ENCODE measurements at places on chromosomes 3 and 15.

DNA sequence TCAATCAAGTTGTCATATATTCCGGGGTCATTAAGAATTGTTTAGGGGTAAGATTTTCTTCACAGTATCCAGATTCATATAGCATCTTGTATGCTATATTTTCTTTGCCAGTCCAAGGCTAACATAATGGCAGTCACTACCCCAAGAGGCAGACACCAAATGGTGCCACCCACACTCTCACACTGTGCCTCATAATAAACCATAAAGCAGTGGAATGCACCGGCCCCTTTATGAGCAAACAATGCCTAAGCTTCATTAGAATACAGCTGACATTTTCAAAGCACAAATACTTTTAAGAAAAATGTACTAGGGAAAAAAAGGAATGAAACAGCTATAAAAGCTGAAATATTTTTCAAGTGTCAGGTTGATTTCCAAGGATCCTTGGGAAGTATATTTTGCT, 121.6 kb downstream of the TFDP2 start:
- DNase-seq, result peak; percentile 52

GRCh38 chr15:80951941-80952340, 37.7 kb downstream of the MESD start:
- DNase-seq, result no peak

DNA sequence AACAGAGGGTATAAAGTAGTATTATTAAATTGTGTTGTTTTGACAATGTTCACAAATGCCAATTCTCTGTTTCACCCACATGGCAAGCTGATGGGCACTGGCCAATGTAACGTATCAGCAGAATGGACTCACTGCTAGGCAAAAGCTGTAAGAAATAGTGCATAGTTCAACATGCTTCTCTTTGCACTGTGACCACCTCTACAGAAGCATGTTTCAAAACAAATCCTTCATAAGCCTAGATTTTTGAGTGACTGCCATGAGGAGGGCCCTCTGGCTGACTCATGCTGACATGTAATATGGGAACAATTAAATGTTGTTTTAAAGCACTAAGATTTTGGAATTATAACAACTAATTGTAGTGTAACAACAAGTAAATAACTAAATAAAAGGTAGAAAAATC, 3.2 kb downstream of the GBE1 start:
- DNase-seq, result no peak

DNA sequence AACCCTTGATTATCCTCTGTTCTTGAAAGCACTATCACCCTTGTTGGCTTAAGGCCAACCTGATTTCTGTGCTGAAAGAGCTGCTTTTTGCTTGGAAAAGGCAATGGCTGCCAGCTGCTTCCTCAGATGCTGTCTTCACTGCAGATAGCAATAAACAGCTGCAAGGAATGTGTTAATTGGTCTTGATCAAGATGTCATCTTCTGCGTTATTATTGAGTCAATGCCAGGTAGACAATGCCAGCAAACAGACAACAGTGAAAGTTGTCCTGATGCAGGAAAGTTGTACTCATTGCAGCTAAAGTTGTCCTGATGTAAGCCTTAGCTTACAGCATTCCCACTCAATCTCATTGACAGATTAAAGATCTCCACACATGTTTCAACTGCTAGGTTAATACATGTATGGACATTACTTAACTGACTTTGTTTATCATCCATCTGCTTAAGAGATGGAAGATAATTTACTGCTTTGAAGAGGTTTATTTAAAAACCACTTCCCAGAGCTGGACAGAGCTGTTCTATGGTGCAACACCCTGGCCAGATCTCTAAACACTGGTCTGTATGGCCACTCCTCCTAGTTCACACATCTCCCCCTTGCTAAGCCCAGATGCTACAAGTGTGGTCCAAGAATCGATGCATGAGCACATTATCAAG, 251.0 kb upstream of the MCTP2 start:
- DNase-seq, result no peak

DNA sequence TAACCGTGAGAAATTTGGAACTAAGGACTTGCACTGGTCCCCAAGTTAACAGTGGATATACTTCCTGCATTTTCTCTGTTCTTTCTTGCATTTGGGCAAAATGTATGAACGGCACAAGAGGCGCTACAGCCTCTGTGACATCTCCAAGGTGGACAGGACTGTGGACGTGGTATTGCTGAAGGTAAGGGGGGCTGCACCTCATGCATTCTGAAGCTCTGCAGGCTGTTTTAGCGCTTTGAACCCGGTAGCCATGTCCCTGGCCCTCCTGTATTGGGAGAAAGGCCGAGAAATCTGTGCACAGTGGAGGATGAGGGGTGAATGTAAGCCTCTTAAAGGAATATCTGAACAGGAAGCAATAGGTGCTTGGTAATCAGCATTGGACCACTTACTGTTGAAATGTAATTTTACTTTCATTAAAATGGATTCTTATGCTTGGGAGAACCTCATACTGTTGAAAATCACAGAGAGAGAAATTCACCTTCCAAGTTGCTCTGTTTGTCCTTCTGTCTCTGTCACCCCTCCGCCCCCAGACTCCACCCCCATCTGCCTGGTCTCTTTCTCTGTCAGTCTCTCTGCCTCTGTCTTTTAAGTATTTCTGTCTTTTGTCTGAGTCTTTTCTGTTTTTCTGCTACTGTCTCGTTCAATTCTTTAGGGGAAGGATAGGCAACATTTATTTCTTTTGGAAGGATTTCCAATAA, 174.6 kb downstream of the KLHL25 start:
- peak; percentile 22 for DNase-seq

DNA sequence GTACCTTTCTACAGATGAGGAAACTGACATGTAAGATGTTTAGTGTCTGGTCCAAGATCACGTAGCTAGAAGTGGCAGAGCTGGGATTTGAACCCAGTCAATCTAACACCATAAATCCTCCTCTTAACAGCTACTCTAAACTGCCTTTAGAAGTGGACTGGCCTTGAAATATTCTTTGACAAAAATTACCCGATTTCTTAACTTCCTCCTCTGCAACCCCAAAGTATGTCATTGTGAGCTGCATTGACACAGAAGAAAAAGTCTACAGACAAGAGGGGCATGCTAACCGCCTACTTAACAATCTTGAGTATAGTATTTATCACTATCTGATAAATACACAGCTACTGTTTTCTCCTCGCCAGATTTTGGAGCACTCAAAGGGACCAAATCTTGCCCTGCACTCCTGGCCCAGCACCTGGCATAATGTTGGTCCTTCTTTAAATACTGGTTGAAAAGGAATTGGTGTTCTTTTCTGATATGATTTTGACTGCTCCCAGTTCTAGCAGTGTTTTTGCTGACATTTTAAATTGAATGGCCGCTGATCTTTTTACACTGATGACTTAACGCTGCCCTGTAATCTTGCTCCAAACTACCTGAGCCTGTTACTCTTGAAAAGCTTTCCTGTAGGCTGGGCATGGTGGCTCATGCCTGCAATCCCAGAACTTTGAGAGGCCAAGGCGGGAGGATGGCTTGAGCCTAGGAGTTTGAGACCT, 36.9 kb downstream of the ITPR1 start:
- DNase-seq, result no peak

DNA sequence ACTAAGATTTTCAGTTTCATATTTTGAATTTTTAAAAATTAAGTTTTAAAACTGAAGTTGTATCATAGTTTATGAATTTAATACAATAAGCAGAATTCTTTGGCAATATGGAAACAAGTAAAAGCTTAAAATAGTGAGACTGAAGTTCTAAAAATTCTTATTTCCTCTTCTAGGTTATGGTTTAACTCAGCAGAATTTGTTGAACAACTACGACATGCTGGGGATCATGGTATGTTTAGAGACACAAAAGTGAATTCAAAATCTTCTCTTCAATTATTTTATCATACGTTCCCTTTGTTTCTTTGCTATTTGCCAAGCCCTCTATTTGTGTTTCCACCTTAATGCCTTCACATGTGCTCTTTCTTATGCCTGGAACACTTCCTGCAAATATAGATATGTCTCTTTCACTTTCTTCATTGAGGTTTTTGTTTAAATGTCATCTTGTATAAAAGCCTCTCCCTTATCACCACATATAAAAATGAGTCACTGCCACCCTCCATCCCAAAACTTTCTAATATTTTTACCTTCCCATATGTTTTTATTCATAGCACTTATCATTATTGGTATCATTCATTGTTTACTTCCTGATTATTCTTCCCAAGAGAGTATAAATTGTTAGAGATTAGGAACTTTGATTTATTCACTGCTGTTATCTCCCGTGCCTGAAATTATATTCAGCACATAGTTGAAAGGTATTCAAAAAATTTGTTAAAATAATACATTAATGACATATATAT, 6.4 kb downstream of the SUCNR1 start:
- DNase-seq, result no peak

GRCh38 chr15:51904931-51905330, 66.6 kb downstream of the LEO1 start:
- no peak for DNase-seq

- no peak for DNase-seq
Observed at GRCh38 chr3:119652306-119653033, 7.9 kb downstream of the POPDC2 start.

DNA sequence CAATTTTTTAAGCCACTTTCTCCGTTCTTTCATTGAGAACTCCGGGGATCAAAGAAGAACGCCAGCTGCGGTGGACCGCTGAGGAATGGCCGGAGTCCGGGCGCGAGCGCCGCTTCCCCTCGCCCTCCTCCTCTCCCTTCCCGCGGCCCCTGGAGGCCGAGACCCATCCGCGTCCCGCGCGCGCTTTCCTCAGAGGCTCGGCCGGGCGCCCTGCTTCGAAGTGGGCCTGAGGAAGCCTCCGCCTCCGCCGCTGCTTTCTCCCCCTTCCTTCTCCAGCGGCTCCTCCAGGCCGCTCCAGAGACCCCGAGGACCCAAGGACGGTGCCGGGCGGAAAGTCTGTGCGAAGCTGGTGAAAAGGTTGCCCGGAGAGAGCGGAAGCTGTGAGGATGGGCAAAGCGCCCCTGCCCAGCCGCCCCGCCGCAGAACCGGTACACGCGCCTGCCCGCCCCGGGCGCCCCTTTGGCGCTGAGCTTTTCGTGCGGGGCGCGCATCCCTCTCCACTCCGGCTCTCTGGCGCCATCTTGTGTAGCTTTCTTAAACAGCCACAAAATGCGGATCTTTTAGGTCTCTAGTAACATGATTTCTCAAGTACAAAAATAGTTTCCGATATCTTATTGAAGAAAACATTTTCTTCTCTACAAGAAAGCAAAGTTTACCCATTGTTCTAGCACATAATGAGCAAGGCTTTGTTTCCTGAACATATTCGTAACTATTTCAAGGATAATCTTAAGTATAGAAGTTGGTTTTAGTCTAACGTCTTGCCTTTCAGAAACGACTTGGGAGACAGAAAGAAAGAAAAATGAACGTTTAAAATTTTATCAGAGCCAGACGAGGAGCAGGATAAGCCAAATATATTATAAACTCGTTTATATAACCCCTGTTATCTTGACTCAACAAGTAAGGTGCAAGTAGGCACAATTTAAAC, 59.2 kb upstream of the FAM174B start:
- DNase-seq, result peak; percentile 89

DNA sequence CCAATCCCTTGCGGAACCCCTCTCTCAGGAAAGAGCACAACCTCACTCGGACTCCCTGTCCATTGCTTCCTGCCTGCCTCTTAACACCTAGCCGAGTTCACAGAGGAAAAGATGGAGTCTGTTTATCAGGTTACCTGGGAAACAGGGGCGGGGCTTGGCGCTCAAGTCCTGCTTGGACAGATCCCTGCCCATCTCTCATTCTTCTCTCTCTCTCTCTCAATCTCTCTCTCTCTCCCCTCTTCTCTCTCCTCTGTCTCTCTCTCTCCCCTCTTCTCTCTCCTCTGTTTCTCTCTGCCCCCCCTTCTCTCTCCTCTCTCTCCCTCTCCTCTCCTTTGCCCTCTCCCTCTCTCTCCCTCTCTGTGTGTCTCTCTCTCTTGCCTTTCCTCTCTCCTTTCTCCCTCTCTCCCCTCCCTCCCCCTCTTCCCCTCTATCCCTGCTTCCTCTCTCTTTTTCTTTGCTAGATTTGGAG, at the start of gene EFHB:
EFHB (minus strand) TSS at position 120 of the 469 bp plus-strand sequence. CDS start 199 bp downstream, outside the sequence.
- peak; percentile 86 for DNase-seq

- no peak for DNase-seq
Observed at GRCh38 chr15:96670389-96670788, 339.9 kb downstream of the NR2F2 start.

DNA sequence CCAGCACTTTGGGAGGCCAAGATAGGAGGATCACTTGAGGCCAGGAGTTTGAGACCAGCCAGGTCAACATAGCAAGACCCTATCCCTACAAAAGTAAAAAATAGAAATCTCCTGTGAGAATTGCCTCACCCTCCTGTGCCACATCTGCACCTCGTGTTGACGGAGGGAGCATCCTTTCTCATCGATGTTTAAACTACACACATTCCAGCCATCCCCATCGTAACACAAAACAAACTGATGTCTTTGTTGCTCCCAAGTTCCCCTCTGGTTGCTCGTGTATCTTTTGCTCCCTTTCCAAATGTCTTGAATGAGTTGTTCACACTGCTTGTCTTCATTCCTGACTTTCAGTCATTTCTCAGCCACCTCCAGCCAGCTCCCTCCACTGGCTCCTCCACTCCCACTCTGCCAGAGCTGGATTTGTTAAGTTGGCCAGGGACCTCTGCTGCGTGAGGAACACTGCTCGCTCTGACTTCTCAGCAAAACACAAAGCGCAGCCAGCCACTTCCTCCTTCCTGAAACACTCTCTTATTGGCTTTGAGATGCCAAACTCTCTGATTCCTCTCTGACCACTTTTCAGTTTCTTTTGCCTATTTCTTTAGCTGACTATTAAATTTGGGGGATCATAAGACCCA, 53.6 kb upstream of the ATP13A3 start:
- DNase-seq, result no peak

DNA sequence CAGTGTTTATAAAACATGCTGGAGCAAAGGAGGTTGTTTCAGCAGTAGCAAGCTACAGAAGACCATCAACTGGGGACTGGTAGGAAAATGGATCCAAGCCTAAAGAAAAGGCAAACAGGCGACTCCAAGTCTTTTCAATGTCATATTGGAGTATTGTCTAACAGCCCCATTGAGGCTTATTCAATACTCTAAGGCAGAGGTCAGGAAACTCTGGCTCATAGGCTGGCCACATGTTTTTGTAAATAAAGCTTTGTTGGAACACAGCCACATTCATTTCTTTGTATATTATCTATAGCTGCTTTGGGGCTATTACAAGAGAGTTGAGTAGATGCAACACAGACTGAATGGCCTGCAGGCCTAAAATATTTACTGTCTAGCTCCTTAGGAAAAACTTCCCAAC, 77.5 kb downstream of the RPL22L1 start:
- no peak for DNase-seq

- no peak for DNase-seq
Observed at GRCh38 chr3:188916934-188917401, 254.8 kb upstream of the TPRG1 start.
